ENCODE measurements at places on chromosomes 12 and 14.
A peak's percentile ranks its signal among the peaks of the same experiment; 100 is the strongest.

DNA sequence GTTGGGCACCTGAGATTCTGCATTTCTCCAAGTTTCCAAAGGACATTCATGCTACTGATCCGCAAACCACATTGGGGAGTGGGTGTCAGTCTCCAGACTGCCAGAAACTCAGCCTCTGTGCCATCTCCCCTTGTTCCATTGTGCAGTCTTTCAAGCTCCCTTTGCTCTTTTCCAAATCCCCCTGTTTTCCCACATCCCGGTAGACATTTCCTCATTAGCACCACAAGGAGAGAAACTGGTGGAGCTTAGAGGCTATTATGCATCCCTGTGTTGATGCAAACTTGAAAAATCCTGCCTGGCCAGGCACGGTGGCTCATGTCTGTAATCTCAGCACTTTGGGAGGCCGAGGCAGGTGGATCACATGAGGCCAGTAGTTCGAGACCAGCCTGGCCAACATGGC, 10.7 kb downstream of the CCDC63 start:
- DNase-seq = no peak

DNA sequence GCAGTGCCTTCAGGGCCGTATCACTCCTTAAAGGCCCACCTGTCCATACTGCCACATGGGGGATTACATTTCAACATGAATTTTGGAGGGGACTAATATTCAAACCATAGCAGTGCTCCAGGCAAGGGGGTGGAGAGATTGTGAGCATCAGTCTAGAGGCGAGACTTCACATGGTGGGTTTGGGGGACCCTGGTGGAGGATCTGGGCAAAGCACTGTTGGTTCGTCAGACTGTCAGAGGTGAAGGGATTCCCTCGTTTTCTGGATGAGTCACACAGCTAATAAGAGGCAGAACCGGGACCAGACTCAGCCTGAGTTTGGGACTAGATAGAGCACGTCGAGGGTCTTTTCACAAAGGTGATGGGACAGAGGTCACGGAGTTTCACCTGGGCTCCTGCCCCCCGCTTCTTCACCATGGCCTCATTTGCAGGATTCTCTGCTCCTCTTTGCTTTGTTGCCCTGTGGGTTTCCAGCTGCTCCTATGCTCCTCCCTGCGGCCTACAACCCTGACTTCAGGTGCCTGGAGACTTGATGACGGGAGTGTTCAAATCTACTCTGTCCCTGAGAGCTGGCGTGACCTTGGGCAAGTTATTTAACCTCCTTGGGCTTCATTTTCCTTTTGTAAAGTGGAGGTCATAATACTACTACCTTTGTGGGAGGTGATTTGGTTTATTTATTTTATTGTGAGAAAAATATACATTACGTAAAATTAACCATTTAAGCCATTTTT, 41.5 kb downstream of the TEAD4 start:
- no peak for DNase-seq

- DNase-seq = no peak
Measured at GRCh38 chr12:104197264-104197663, 18.3 kb upstream of the TXNRD1 start.

- DNase-seq = no peak
Measured at GRCh38 chr14:67371247-67372148, 11.4 kb downstream of the EIF2S1 start.

DNA sequence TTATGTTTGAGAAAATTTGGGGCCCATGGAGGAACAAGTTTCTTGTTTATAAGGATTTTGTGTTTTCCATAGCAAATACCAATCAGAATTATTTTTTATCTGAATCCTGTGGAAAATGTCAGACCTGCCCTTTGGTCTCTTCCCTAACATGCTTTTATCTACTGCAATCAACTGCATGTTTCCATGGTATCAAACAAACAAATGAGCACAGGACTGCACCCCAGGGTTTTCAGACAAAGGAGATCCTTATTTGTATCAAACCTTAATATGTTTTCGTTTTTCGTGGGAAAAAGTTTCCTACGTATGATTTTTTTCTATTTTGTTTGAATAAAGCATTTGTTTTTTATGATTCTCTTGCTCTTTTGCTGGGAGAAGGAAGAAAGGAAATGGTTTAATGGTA, 91.1 kb downstream of the GPR135 start:
- DNase-seq = no peak

- no peak for DNase-seq
Measured at GRCh38 chr12:93622485-93622884, 50.0 kb downstream of the SOCS2 start.

- DNase-seq = no peak
Measured at GRCh38 chr12:27273114-27273513, 29.0 kb downstream of the STK38L start.

DNA sequence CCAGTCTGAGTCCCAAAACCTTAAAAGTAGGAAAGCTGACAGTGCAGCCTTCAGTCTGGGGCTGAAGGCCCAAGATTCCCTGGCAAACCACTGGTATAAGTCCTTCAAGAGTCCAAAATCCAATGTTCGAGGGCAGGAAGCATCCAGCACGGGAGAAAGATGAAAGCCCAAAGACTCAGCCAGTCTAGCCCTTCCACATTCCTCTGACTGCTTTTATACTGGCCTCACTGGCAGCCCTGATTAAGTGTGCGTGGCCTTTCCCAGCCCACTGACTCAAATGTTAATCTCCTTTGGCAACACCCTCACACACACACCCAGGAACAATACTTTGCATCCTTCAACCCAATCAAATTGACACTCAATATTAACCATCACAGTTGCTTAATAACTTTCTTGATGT, 372.1 kb upstream of the CCDC196 start:
- DNase-seq = no peak

- no peak for DNase-seq
Measured at GRCh38 chr14:20631023-20631879, 10.2 kb downstream of the OR6S1 start.

DNA sequence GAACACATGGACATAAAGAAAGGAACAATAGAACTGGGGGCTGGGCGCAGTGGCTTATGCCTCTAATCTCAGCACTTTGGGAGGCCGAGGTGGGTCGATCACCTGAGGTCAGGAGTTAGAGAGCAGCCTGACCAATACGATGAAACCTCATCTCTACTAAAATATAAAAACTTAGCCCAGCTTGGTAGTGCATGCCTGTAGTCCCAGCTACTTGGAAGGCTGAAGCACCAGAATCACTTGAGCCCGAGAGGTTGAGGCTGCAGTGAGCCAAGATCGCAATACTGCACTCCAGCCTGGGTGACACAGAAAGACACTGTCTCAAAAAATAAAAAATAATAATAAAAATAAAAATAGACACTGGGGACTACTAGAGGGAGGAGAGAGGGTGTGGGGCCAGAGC, 154.5 kb downstream of the SEC23A start:
- no peak for DNase-seq

GRCh38 chr14:51490205-51490604, 161.5 kb upstream of the FRMD6 start:
- DNase-seq = no peak

- DNase-seq = no peak
Measured at GRCh38 chr12:103802586-103802886, 38.5 kb downstream of the NT5DC3 start.

DNA sequence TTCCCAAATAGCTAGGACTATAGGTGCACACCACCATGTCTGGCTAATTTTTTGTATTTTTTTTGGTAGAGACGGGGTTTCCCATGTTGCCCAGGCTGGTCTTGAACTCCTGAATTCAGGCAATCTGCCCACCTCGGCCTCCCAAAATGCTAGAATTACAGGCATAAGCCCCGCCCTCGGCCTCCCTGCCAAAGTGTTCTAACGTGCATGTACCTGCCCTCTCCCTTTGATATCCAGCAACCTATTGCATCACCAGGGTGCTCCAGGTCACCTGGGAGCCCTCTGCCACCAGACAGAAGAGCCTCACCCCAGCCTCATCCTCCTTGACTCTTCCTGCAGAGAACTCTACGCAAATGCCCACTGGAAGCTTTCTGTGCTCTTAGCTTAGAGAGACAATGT, 2.2 kb upstream of the EML1 start:
- DNase-seq = no peak

GRCh38 chr14:68911594-68912227, 67.4 kb downstream of the ACTN1 start:
- peak; percentile 52 for DNase-seq

- DNase-seq = no peak
Measured at GRCh38 chr14:63960926-63961567, 108.2 kb downstream of the SYNE2 start.

GRCh38 chr12:62006076-62006732, 254.0 kb upstream of the USP15 start:
- no peak for DNase-seq

DNA sequence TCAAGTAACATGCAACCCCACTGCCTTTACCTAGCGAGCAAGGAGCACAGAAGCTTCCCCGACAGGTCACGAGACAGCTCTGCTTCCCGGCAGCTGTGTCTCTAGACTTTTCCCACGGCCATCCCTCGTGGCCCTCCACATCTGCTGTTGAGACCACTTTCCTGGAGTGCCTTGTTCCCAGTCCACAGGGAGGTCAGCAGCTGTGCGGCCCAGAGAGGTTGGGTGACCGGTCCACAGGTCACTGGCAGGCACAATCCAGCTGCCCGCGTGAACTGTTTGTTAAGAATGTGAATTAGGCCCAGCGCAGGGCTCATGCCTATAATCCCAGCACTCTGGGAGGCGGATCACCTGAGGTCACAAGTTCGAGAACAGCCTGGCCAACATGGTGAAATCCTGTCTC, 71.5 kb downstream of the SCARB1 start:
- no peak for DNase-seq

DNA sequence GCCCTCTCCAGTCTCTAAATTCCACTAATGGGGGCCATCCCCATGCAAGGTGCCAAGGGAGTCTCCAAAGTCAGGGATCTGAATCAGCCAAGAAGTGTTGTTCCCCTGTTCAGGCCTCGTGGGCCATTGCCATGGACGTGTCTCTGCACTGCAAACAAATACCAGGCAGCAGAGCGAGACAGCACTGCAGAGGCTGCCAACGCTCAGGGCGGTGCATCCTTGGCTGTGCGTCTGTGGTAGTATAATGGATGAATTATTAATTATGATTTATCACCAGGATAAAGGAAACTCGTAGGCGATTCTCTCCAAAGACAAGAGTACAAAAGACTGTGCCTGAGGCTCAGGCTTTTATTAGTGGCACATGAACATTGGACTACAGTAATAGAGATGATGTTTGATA, 122.3 kb upstream of the NTF3 start:
- no peak for DNase-seq

- no peak for DNase-seq
Measured at GRCh38 chr12:40065636-40066035, 40.2 kb downstream of the SLC2A13 start.

GRCh38 chr12:45852508-45852907, 123.0 kb downstream of the ARID2 start:
- no peak for DNase-seq

GRCh38 chr12:25319233-25319984, 68.7 kb upstream of the KRAS start:
- DNase-seq = no peak

GRCh38 chr12:57865084-57865751, 18.7 kb upstream of the CTDSP2 start:
- DNase-seq = peak; percentile 45

- DNase-seq = no peak
Measured at GRCh38 chr12:91965781-91966180, 179.9 kb downstream of the BTG1 start.

GRCh38 chr12:15556411-15557102, 232.6 kb downstream of the EPS8 start:
- no peak for DNase-seq

- DNase-seq = no peak
Measured at GRCh38 chr14:58315606-58316005, 17.3 kb downstream of the ARID4A start.

GRCh38 chr12:124548854-124549378, 18.5 kb downstream of the NCOR2 start:
- DNase-seq = no peak

- no peak for DNase-seq
Measured at GRCh38 chr12:84891106-84891838, 21.3 kb downstream of the SLC6A15 start.
